ENCODE measurements at places on chromosomes 2 and 18.

GRCh38 chr2:157840568-157841156, 35.5 kb downstream of the ACVR1 start:
- no peak for DNase-seq

DNA sequence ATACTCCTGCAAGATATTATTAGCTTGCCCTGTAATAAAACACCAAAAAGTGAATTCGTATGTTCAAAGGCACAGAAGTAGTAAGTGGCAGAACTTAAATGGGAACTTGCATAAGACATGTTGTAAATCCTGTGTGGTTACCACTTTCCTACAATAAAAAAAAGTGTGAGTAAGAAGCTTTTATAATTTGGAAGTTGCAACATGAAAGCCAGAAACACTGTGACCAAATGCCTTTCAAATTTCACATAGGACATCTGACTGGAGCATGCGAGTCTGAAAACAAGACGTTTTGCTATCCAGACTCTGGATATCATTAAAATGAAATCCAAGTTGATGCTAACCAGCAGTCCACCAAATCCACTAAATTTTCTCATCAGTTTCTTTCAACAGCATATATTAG, 886.2 kb upstream of the NRXN1 start:
- no peak for DNase-seq

- DNase-seq = no peak
Observed at GRCh38 chr18:10442551-10442971, 11.9 kb upstream of the APCDD1 start.

GRCh38 chr2:20371323-20372025, 20.8 kb upstream of the PUM2 start:
- no peak for DNase-seq

- DNase-seq = no peak
Observed at GRCh38 chr2:49255409-49255971, 101.2 kb upstream of the FSHR start.

DNA sequence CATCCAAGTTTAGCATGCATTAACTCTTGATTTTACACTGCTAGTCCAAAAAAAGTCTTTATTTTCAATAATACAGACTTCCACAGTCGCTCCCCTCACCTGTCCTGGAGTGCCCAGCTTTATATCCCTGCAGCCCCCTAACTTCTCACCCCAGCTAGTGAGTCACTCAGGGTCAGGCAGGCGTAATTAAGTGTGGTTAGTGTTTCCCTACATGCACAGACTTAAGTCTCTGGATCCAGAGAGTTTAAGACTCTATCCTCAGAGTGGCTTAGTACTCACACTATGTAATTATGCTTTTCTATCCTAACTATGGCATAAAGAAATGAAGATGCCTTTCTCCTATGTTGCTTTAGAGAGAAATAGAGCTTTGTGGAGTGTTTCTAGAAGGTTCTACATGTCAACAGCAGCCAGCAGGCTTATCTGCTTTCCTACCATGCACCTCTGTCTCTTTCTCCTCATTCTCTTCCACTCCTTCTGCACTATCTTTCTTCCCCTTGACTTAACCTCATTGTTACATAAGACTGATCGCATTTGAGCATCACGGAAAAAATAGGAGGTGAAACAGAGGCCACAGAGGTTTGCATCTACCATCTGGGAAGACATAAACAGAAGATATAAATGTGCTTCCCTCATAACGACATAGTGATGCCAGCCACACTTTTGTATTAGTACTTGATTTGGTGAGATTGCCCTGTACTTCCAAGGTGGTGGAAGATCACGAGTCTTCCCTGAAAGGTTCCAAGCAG, 34.4 kb upstream of the PMAIP1 start:
- DNase-seq = no peak

DNA sequence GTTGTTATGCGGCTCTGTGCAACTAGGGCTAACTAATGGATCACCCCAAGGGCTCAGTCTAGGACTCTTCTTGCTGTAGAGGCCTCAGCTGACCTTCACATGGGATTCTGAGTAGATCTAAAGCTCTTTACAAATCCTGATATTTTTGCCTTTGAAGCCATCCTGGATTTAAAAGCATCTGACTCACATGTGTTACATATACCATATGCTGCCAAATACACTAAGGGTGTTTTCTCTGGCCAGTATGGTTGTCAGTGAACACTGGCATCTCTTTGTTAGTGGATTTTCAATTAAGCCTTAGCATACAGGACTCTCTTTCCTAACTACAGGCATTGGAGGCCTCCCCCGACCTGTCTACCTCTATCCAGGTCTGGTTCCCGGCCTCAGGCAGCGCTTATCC, 992.8 kb upstream of the FANCL start:
- no peak for DNase-seq

- DNase-seq = no peak
Observed at GRCh38 chr2:122639176-122639575, 883.7 kb downstream of the TSN start.

GRCh38 chr2:173715441-173715840, 249.7 kb downstream of the SP3 start:
- no peak for DNase-seq

DNA sequence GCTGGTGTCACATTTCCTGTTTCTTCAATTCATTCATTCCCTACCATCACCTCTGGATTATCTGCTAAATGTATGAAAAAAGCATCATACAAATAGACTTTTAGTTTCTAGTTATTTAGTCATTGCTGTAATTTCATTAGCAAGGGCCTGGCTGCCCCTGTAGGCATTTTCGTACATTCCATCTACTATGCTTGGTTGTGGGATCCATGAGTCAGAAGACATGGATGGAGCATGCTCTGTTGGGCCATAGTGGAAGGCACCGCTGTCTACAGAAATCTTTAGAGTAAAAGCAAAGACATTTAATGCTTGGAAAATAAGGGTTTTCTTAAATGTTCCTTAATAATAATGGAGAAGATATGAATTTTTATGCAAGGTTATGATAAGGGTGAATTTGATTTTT, 324.8 kb upstream of the MEIS1 start:
- DNase-seq = no peak

DNA sequence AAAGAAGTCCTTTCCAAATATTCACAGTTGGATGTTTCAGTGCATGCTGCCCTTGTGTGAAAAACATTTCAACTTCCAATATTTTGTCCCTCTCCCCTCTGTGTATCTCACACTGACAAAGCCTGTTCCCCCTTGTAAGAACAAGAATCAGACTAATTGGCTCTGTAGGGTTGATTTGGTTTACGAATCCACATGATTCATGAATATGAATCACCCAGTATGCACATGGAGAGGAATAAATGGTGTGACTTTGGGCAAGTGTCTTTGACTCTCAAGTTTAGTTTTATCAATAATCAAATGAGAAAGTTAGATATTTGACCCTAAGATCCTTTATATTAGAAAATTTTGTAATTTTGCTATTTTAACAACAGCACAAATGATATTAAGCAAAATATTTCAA, 9.3 kb upstream of the CDH20 start:
- DNase-seq = no peak

- DNase-seq = no peak
Observed at GRCh38 chr2:12712881-12713280, 3.9 kb upstream of the TRIB2 start.

GRCh38 chr18:2091937-2092336, 479.4 kb downstream of the METTL4 start:
- no peak for DNase-seq

DNA sequence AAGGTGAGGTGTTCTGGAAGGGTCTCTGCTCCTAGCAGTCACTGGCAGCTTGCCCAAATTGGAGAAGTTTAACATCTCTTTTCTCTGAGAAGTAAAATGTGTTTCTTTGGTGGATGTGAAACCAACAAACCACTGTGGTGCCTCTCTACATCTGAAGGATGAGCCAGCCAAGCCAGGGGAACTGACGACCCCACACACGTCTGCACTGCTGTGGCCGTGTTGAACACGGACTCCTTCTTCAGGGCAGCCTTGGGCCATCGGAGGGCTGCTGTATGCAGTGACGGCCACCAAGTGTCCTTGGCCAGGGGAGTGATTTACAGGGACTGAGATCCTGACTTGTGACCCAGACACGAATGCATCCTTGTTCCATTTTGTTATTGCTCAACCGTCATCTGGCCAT, 207.8 kb downstream of the ACKR3 start:
- no peak for DNase-seq

- no peak for DNase-seq
Observed at GRCh38 chr2:40746191-40746590, 294.3 kb upstream of the SLC8A1 start.

DNA sequence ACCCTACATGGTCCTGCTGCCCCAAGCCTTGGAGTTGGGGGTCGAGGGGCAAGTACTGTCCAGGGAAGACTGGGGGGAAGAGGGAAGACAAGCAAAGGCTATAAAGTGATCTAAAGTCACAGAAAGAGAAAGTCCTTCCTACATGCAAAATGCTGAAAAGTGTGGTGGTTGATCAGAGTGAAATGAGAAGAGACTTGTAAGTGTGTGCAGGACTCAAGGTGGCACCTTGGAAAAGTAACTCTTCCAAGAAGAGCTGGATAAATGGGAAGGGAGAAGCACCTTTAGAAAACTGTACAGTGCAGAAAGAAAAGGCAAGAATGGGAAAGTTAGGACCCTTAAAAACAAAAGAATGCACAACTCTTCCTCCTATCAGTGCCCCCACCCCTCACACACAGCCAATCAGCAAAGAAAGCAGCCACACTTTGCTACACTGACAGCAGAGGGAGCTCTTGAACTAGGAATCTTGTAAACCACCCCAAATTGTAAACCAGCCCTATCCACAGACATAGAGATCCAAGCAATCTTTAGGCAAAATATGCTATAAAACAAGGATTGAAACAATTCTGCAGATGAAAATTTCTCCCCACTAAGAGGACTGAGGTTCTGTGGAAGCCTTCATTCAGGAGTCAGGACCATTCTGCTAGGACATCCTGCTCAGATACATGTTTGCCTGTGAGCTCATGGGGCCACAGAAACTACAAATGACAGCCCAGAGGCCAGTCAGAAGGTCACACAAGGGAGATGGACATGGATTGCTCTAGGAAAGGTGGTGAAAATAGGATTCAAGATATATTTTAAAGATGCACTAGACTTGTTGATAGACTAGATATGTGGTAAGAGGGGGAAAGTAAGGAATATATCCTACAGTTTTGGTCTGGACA, 146.4 kb downstream of the FTCDNL1 start:
- peak; percentile 20 for DNase-seq

DNA sequence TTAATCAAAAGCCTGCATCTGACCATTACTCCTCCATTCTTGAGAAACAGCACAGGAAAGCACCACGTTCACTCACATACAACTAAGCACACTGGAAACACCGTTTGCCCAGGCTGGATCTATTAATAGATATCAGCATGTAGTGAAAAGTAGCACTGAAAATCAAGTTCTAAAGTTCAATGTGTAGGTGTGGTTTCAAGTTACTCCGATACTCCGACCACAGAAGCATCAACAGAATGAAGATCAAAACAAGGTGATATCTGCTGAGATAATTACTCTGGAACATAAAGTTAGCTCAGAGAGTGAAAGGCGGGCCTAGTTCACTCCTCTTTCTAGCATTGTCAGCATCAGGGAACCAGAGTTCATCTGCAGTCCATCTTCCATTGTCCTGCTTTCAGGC, 1367.4 kb upstream of the ACVR2A start:
- no peak for DNase-seq

GRCh38 chr2:227507963-227508362, 36.0 kb downstream of the AGFG1 start:
- DNase-seq = no peak

DNA sequence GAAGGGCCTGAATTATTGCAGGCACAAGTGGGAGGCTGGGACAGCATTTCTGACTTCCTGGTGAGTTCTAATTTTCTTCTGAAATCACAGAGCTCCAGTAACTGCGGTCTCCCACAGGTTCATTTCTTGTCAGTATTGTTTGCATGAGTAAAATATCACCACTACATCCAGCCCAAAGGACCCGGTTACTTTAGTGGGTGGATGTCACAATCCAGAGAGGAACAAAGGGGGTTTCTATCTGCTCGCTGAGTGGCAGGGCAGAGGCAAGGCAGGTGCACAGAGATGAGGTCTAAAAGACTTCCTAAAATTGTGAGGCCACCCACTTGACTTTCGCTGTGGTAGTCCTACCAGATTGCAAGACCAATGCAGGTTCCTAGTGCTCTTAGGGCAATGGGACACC, 800.4 kb upstream of the ID2 start:
- DNase-seq = no peak

GRCh38 chr2:85330839-85331636, 3.2 kb upstream of the TGOLN2 start:
- DNase-seq = no peak

DNA sequence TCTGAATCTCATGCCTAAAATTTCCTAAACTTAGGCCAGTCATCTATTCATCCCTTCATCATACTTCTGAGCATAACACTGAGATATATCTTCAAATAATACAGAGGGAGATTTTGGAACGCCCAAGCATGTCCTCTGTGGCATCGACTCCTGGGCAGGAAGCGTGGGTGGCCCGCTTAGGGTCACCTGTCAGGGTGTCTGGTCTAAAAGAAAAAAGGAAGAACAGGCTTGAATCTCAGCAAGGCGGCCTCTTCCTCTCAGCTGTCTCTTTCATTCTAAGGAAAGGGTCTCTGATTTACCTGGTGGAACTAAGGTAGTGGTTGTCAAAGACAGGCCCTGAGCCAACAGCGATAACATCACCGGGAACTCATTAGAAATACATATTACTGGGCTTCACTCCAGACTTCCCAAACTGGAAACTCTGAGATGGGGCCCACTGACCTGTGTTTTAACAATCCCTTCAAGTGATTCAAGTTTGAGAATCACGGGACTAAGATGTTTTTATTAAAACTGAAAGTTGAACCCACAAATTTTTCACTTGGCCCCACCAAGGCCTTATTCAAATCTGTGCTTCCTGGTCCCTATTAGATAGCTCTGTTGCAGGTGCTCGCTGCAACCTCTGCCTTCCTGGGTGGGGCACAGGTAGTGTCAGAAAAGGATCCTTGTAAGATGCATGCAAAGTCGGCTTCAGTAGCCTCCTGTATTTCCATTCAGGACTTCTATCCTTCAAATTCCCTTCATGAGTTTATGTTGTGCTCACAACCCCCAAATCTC, 162.3 kb upstream of the CCDC68 start:
- DNase-seq = no peak

GRCh38 chr2:148560496-148560895, 84.1 kb upstream of the EPC2 start:
- DNase-seq = no peak

GRCh38 chr2:209808521-209808920, 36.9 kb downstream of the UNC80 start:
- no peak for DNase-seq

GRCh38 chr2:41216978-41217377, 765.1 kb upstream of the SLC8A1 start:
- DNase-seq = no peak

GRCh38 chr18:76823161-76823538, 793 bp downstream of the ZNF236 start:
- no peak for DNase-seq

DNA sequence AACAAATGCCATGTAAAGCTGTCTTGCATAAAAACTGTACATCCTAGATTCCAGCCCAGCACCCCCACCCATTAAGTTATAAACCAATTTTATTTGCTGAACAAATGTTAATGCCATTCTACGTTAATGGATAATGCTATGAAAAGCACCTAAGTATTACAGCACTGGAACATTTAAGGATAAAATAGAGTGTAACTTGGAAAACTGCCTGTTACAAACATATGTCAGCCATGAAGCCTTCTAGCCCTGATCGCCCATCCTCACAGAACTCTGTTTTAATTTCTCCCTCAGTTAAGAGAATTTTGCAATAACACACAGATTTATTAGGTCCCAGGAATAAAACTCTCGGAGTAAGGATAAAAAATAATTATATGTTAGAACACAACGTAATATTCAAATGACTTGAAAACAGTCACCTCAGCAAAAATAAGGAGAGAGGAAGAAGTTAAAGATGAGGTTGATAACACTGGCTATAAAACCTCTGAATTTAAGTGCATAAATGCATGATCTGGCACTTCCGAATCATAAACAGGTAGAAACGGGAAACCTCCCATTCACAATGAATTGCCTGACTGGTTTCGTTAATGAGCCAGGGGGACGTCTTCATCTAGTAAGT, 308.7 kb downstream of the AFF3 start:
- no peak for DNase-seq
